ENCODE measurements at places on chromosomes 1 and 21.

DNA sequence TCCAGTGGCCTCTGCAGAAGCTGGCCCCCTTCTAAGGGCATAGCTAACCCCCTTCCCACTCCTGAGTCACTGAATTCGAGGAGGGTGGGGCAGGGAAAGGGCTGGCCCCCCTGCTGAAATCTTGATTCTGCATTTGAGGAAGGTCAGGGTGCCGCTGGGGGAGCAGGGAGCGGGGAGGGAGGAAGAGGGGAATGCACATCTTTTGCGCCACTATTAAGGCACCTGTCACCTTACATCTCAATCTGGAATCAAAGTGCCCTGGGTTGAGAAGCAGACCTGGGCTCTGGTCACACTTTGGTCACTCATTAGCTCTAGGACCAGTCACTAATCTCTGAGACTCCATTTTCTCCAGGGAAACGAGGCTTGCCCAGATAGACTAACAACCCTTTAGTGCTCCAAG is 62.0 kb downstream of the TOR1AIP2 start:
- no peak for DNase-seq

DNA sequence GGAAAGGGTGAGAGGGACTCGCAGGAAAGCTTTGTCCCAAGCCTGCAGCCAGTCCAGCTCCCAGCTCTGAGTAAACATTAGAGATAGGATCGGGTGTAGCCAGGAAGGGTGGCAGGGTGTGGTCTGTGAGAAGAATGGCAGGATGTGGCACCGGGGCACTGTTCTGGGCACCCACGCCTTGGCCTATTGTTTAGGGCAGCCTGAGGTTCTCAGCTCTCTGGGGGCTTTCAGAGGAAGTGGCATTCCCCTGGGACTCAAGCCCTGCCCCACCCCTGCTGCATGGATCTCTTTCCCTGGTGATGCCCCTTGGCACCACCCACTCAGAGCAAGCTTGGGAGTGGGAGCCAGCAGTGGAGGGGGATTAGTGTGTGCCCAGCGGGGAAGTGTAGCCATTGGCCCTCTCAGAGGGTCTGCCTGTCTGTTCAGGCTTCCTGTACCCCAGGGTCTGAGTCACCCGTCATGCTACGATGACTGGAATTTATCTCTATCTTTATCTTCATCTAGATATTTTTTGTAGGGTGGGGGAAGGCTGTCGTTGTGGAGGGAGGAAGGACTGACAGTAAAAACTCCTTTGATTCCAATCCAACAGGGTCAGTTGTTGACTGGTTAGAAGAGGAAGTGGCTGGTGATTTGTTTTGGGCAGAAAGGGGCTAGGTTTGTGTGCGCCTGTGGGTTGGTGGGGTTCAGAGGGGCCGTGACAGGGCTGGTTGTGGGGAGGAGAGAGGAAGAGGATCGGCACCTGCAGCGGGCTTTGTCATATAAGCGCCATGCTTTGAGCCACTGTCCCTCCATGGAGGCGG is 31.6 kb downstream of the SOX13 start:
- no peak for DNase-seq

GRCh38 chr1:218294546-218294945 is 9.5 kb downstream of the RRP15 start:
- DNase-seq = no peak

DNA sequence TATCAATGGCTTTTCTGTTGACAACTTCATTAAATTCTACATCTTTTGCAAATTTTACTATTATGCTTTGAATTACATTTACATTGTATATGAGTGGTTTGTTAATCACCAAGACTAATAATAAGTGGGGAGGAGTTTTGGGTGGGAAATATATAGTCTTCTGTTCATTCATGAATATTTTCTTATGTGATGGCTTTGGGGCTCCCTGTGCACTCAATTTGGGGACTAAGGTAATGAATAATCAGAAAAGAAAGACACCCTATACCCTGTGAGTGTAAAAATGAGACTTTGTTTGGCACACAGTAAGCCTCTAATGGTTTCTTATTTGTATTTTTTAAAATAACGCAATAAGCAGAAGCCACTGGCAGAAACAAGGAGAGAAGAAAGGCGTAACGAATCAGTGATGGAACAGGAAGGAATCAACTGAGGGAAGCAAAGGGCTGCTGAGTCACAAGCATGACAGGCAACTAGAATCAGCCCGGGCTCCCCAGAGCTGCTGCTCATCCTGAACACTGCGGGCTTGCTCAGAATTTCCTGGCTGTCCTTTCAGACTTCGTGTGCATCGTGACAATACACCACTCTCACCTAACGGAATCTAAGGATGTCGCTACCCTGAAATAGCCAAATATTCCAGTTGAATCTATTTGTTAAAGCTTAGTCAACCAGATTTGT is 20.8 kb upstream of the RGS2 start:
- DNase-seq = peak; percentile 11

DNA sequence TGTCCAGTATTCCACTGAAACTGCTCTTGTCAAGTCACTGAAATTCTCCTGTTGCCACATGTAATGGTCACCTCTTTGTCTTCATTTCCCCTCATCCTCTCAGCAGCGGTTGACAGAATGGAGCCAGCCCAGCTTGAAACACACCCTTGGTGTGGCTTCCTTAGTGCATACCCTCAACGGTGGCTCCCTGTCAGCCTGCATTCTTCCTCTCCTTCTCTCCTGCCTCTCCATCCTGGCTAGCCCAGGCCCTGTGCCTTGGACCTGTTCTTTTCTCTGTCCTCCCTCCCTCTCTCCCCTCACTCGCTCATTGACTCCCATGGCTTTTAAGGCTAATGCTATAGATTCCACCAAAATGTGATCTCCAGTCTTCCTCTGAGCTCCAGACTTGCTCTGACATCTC is 3.7 kb downstream of the FCMR start:
- no peak for DNase-seq

- no peak for DNase-seq
Measured at GRCh38 chr1:192810253-192810880, 1.5 kb downstream of the RGS2 start.

GRCh38 chr1:112141923-112142322 is 152.5 kb upstream of the KCND3 start:
- no peak for DNase-seq

DNA sequence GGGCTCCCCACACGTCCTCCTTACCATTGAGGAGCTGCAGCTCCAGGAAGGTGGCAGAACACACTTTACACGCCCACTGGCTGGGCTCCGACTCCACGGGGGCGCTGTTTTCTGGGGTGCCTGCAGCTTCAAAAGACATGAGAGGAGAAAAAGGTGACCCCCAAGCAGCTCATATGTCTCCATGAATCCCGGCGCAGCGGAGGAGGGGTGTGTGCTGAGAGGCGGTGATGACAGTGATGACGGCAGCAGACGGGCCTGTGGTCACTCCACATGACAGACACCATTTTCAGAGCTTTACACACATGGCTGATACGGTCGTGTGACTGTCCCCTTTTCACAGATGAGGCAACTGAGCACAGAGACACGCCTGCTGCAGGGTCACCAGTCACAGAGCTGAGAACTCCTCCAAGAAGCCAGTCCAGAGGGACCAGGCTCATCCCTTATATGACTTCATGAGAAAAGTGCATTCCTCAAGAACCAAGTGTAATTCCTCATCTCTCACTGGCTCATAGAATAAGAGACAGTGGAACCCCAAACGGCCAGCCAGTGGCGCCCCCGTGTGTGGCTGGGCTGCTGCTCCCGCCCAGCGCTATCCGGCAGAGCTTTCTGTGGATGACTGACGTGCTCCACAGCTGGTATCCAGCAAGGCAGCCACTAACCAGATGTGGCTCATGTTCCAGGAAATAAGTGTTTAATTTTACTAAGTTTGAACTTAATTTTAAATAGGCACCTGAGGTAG is 31.9 kb downstream of the PRDM15 start:
- DNase-seq = no peak

DNA sequence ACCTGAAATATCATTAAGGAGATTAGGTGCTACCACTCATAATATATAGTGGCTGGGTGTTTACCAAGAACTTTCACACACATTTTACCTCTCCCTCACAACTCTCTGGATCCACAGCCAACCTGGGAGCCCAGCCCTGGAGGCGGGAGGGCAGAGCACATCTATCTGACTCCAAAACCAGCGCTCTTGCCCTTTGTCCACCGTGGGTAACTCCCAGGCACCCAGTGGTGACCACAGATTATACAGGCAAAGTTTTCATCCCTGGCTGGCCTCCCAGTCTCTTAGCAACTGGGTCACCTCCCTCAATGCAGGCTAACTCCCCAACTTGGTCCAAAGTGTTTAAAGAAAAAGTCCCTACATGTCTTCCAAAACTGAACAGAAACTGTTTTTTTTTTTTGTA is 2.4 kb downstream of the PAQR7 start:
- no peak for DNase-seq

GRCh38 chr1:65174585-65174984 is 26.6 kb downstream of the AK4 start:
- DNase-seq = peak; percentile 4

DNA sequence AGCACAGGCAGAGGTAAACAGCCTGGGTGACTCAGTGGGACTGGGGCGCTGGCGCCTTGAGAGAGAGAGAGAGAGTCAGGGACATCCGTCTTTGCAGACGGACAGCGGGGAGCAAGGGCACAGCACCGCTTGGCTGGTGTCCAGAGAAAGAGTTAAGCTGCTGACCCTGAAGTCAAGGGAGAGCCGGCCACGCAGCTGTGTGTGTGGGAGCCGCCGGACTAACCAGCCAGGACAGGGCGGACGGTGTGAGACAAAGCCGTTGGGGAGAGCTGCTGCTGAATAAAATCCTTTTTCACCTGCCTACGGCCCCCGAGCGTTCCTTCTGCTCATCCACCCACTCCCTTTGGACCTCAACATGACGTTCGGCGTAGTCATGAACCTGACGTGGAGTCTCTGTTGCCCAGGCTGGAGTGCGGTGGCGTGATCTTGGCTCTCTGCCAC is 14.5 kb downstream of the CFAP74 start:
- no peak for DNase-seq

- DNase-seq = no peak
Measured at GRCh38 chr21:18049461-18049860, 195.2 kb upstream of the CHODL start.

GRCh38 chr1:77465139-77465538 is 183.3 kb downstream of the AK5 start:
- DNase-seq = no peak

GRCh38 chr21:45845063-45845769 is 136.4 kb upstream of the COL6A1 start:
- no peak for DNase-seq

DNA sequence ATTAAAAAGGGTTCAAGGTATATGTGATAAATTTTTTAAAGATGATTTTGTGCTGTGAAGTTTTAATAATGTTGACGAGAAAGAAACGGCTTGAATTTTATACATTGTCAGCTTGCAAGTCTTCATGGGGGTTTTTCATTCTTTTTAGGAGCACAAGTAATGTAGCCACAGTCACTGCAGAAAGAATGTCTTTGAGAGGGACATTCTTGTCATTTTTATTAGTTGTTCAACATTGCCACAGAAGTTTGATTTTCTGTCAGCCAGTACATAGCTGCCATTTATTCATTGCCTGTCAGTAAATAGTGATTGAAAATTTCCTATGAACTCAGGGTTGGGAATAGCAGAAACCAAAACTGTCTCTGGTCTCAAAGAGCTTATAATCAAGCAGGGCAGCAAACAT is 156.3 kb downstream of the DHRS3 start:
- no peak for DNase-seq

DNA sequence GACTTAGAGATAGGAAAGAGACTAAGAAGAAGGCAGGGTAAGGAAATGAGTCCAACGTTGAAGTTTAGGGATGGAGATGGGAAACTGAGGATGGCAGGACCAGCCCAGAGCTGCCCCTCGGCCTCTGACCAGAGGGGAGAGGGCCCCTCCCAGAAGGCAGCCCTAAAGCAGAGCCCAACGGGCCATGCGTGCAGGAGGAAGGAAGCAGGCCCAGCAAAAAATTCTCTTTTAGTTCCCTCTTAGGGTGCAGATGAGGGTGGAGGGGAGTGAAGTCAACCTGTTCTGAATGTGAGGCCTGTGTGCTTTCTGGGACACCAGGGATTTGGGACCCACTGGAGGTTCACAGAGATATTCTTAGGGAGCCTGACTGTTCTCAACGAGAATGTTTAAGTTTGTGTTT is 225.4 kb downstream of the RHOU start:
- no peak for DNase-seq

DNA sequence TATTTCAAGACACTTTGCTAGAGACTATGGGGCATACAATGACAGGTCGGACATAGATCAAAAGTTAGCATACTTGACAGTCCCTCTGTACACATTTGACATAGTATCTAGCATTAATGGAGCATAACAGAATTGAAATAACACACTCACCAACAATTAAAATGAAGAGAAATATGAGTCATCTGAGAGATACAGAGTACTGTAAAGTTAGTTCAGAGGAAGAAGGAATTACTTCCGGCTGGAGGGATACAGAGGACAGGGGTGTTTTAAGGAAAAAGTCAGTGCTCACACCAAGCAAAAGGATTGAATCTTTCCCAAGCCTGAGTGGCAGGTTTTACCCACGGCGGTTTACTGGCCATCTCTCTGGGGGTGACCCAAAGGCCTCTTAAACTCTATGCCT is 2.4 kb downstream of the ZMYND12 start:
- no peak for DNase-seq

DNA sequence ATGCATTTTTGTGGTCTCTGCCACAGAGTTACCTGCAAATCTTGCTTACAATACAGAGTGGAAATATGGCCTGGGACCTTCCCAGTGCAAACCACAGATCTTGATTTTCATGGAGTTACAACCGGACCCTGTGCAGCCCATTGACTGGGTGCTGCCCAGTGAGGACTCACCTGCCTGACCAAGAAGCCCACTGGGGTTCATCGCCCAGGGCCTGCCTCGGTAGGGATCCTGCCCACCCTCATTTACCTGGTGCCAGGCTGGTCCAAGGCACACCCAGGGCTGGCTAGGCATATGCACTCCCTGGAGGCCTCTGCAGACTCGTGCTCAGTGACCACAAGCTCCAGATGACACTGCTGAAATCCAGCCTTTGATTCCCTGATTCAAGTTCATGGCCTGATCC is 572.7 kb downstream of the NPHP4 start:
- DNase-seq = no peak

- no peak for DNase-seq
Measured at GRCh38 chr1:201061049-201061448, 37.5 kb upstream of the KIF21B start.

DNA sequence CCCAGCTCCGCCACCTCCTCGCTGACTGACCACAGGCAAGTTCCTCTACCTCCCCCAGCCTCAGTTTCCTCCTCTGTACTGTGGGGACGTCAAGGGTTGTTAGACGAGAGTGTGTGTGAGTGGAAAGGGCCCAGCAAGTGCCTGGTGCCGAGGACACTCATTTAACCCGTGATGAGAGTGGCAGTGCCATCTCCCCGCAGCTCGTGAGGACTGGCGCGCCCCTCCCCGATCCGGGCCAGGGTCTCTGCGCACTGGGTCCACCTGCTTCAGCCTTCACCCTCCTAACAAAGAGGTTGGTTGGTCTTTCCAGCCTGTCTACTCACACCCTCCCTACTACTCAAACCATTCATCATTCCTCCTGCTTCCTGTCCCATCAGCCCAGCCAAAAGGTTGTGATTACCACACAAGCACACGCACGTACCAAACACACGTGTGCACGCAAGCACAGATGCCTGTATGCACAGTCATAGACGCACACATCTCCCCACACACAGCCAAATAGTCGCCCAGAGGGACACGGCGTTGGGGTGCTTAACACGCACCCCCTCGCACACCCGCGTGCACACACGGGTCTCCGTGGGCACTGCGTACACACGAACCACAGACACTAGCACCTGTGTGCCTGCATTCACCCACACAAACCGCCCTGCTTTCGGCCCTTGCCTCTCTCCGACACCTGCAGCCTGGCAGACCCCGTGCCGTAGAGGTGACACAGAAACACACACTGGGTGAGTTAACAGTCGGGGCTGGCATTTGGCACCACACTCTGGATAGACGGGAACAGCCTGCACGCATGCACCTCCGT is 39.3 kb downstream of the TAS1R2 start:
- DNase-seq = no peak

- DNase-seq = no peak
Measured at GRCh38 chr1:84434081-84434769, 35.9 kb downstream of the DNASE2B start.
